ENCODE measurements at places on chromosomes 4 and X.
A peak's percentile ranks its signal among the peaks of the same experiment; 100 is the strongest.

- DNase-seq, result no peak
Measured at GRCh38 chr4:57504139-57504538, 394.0 kb upstream of the IGFBP7 start.

- no peak for DNase-seq
Measured at GRCh38 chr4:110508827-110509710, 33.1 kb downstream of the ENPEP start.

- no peak for DNase-seq
Measured at GRCh38 chrX:2782171-2782570, 30.3 kb downstream of the XG start.

DNA sequence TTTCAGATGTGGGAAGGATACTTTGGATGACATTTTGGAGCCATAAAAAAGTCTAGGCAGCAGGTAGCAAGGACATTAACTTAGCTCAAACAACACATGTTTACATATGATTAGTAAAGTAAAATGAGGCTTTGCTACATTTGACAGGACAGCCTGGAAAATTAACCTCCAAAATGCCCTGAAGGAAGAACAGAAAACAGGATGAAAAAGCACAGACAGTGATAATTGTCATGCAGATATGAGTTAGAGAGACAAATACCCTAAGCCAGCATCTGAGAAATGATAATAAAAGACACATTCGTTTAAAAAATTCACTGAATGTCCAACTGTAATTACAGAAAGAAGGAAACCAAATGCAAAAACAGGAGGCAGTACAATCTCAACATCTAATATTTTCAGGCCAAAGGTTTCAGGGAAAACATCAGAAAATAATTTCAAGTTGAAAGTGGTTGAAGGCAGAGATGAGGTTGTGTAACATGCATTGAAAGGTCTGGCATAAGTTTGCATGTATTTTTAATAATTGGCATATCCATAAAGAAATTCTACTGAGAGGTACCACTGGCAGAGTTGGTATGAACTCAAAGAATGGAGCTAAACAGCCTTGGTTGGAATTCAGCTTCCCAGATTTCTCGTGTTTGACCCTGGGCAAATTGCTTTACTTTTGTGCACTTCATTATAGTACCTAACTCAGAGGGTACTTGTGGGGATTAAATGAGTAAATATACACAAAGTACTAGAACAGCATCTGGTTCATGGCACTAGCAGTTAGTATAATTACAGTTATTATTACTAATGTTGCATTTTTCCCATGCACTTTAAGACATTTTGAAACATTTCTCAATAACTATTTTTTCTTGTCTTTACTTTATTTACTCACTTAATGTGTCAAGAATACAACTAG lies 54.4 kb upstream of the MAP9 start:
- no peak for DNase-seq

GRCh38 chr4:189304167-189304566 lies 636.5 kb upstream of the FRG1 start:
- no peak for DNase-seq

DNA sequence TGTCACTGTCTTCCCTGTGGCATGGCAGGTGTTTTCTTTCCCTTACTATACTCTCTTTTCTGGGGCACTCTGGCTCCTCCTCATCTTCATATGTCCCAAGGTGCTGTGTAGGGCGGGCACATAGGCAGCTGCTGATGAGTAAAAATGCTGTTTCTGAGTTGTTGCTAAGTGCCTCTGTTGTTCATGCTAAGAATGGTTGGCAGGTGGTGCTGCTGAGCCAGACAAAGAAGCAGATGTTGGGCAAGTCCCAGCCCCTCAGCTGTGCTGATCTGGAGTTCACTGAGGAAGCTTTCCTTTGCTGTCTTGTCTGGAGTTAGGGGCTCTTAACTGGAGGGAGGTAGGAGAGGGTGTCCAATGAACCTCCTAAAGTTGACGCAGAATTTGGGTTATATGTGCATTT lies 40.6 kb downstream of the HADH start:
- DNase-seq, result peak; percentile 80

GRCh38 chrX:13487731-13488505 lies 81.5 kb upstream of the EGFL6 start:
- peak; percentile 48 for DNase-seq

DNA sequence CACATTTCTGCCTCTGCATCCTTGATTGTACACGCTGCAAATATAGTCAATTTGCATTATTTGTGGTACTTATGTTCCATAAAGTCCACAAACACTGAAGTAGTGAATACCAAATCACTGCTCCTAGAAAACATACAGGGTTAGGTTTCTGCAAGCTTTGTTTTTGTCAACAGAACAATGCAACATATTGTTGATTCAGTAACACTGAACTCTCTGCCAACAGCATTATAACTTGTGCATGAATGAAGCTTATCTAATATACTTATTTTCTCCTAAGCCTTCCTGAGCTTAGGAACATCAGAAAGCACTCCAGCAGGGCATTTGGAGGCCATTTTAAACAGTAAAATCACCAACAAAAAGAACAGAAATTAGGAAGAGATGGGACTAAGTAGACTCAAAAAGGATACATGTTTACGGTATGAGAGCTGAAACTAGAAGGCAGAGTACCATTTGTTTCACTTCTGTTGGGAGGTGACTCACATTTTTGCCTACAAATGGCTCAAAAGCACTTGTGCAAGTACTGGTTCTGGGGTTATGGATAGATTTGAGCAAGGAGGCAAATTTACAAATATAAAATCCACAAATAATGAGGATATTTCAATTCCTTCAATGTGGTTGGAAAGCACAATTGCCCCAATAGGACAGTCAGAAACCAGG lies 14.1 kb downstream of the COX18 start:
- DNase-seq, result no peak

DNA sequence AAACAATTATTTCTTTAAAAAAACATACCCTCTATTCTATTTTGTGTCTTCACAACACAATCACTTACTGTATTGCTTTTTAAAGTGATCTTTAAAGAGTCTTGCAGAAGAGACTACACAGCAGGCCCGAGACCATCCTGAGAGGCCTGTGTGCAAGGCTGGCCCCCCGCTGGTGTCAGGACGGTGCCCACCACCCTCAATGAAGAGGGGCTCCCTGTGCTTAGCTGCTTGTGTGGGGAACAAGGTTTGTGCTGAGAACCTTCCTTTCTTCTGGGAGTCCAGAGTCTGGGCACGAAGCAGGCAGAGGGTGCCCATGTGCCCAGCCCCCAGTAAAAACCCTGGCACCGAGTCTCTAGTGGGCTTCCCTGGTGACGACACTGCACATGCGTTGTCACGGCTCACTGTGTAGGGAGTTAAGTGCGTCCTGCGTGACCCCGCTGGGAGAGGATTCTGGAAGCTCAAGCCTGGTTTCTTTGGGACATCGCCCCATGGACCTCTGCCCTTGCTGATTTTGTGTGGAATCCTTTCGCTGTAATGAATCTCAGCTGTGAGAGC lies 22.0 kb downstream of the RGS12 start:
- no peak for DNase-seq

- DNase-seq, result no peak
Measured at GRCh38 chr4:164931551-164932324, 45.7 kb downstream of the TRIM61 start.

GRCh38 chr4:5812506-5813229 lies 80.2 kb downstream of the CRMP1 start:
- DNase-seq, result peak; percentile 74

GRCh38 chrX:20140420-20140819 lies 1.2 kb downstream of the EIF1AX start:
- DNase-seq, result no peak

GRCh38 chr4:37982736-37983135 lies 22.5 kb downstream of the PTTG2 start:
- no peak for DNase-seq

GRCh38 chr4:147078875-147079658 lies 133.4 kb upstream of the TTC29 start:
- no peak for DNase-seq

DNA sequence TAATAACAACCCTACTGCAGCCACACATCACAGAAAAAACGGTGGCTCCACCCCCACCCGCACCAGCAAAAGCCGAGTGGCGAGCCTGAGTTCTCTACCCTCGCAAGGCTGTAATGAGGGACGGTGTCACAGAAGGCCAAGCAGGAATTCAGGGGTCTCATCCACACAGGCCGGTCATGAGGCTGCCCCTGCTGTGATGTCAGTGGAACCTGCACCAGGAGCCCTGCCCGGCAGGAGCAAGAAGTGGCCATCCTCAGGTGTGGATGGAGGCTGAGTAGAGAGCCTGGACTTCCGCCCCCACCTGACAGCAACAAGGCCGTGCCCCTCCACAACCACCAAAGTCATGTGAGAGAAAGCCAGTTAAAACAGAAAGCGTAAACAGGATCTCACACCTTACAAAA lies 20.6 kb downstream of the LYAR start:
- DNase-seq, result no peak

GRCh38 chr4:153832720-153833287 lies 43.9 kb upstream of the SFRP2 start:
- DNase-seq, result no peak

DNA sequence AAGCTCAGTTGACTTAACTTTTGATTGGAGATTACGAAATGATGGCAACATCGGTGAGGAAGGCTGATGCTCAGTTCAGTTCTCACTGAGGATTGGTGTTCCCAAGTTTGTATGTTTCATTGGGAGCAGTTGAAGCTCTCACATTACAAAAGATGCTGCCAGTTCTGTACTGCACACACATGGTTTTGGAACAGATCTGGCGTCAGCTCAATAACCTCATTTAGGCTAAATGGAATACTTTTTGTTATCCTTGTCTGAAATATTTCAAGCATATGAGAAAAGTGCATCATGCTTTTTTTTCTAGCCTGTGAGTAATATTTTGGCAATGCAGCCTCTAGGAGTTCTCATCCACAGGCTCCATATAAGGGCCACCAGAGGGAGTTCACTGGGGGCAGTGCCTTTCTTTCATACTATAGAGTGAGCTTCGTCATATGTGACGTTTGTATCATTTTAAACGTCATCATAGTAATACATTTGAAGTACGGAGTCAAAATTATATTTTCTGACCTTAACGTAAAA lies 4.1 kb downstream of the ENPEP start:
- DNase-seq, result no peak

DNA sequence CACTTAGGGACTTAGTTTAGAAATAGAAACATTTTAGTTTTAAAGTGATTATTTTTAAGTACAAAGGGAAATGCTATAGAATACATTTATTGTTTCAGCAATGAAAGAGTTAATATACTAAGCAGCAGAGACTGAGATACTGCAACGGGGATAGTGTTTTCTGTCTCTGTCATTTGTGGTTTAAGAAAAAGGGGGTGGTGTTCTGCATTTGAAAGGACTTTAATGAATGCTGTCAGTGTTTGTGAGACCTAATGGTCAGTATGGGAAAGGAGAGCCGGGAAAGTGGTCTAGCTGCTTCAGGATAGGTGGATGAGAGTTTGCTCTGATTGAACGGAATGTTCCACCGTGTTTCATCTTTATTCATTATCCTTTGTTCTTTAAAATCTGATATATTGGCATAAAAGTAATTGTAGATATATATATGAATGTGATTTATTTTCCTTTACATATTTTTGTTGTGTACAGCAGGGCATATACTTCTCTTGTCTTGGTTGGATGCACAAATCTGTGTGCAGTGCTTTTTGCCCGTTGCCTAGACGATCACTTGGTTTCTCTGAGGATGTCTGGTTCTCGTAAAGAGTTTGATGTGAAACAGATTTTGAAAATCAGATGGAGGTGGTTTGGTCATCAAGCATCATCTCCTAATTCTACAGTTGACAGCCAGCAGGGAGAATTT lies at the start of gene KLHL5:
TSS of gene KLHL5 (plus strand) at position 139 of the 676 bp plus-strand sequence. CDS start at position 560, 421 bp downstream.
- no peak for DNase-seq

GRCh38 chrX:88604433-88605221 lies 142.4 kb upstream of the CPXCR1 start:
- no peak for DNase-seq

- DNase-seq, result no peak
Measured at GRCh38 chr4:47088298-47088697, 56.9 kb downstream of the GABRB1 start.

GRCh38 chr4:177923888-177924287 lies 481.7 kb upstream of the AGA start:
- no peak for DNase-seq

GRCh38 chr4:88911246-88912212 lies 145.5 kb downstream of the FAM13A start:
- DNase-seq, result no peak

DNA sequence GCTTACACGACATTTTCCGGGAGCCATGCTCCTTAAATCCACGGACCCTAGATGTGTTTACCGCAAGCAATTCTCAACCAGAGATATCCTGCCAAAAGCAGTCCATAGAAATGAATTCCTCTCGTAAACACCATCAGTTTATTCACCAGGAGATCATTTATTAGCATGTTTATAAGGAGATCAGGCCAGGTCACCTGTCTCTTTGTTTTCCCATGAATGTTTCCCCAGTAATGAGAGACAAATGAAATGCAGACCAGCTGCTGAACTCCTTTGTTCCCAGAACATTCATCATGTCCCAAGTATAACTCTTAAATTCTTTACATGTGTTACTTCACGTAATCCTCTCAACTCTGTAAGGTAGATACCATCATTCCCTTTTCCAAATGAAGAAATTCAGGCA lies 137.1 kb downstream of the DDX53 start:
- no peak for DNase-seq

DNA sequence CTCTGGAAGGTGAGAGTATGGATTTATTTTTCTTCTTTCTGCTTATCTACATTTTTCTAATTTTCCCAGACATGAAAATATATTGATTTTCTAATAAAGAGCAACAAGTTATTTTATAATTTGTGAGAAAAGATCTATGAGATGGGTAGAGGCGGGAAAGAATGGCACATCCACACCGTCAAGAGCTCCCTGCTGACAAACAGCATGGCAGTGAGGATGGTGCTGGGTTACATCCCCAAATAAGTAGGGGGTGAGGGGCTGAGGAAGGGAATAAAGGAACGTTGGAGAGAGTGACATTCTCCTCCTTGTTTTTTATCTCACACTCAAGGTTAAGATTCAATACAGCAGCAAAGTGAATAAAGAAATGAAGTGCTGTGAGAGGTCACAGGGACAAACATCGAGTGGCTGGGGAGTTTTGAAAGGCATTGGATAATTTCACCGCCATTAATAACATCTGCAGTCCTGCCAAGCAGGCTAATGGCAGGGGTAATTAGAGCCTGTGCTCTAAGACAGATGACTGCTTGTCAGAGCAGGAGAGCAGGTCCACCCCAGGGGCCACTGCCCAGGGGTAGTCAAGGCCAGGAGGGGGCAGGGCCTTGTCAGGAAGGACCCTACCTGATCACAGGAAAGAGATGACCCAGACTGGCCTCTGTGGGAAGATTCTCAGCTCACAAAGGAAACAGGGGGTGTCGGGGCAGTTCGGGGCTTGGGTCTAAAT lies 323.8 kb downstream of the FBXW7 start:
- no peak for DNase-seq

DNA sequence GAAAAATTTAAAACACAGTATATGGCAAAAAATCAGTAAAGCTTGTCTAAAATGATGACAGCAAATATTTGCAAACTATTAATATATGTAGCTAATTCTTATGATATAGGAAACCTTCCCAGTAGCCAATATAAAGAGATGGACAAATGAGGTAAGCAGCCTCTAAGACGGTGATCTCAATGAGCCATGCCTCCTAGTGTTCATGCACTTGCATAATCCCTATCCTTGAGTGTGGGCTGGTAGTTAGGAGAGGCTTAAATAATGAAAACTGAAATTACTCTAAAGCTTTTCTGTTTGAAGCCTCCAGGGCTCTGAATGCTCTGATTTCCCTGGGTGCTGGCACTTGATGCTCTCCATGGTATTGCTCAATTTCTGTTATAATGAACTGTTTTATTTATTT lies 24.6 kb upstream of the ARMCX4 start:
- no peak for DNase-seq

Measured in D341Med (cell line).